Germinal center (tissue), 1 donor: ENCODE measurements at places on chromosomes 4 and X.
A peak's percentile ranks its signal among the peaks of the same experiment; 100 is the strongest.

DNA sequence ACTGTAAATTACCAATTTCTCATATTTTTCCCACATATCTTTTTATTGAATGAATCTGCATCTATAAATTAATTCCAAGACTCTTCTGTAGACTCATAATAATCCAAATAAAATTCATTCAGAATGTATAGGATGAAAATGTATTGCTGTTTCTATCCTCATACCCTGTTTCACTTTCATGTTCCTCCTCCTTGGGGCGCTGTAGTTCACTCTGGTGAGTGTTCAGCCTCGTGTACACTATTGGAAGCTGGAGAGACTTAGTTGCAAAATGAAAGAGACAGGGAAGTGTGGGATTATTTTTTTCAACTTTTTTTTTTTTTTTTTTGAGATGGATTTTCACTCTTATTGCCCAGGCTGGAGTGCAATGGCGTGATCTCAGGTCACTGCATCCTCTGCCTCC is 296.1 kb downstream of the TLL1 start:
- no peak for DNase-seq

- DNase-seq = no peak
Measured at GRCh38 chr4:140180577-140180976, 26.6 kb upstream of the MAML3 start.

DNA sequence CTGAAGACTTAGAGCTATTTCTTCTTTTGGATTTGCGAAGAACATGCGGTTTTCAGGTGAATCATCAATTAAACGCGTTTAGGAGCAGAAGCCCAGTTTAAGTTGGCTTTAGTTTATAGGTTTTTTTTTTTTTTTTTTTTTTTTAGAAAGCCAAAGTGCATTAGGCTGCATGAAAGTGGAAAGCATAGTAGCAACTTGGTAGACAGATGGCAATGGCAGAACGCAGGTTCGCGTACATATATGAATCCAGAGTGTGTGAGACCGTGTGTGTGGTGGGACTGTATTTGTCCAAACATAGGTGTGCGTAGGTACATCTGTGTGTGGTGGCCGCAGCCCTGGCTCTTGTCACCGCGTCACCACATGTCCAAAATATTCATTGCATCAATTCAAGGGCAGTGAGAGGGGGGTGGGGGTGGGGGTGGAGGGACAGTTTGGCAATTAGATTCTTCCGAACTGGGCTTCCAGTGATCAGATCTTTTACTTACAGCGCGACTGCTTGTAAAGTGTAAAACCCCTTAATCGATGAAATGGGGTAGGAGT is 901 bp downstream of the JADE1 start:
- DNase-seq = peak; percentile 32

DNA sequence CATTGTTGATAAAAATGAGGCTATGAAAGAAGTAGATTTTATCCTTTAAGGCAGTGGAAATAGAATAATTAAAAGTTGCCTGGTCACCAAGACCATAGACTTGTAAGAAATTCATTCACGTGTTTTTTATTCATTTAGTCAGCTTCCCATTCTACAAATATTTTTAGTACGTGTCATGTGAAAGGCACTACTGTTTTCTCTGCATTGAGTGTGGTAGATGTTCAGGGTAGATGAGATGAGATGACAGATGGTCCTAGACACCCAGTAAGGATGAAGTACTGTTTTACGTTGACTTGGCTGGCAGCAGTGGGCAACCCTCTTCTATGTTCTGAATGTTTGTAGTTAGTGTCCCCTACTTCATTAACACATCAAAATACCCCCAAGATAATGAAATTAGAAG is 228.1 kb downstream of the ARHGAP24 start:
- DNase-seq = no peak

DNA sequence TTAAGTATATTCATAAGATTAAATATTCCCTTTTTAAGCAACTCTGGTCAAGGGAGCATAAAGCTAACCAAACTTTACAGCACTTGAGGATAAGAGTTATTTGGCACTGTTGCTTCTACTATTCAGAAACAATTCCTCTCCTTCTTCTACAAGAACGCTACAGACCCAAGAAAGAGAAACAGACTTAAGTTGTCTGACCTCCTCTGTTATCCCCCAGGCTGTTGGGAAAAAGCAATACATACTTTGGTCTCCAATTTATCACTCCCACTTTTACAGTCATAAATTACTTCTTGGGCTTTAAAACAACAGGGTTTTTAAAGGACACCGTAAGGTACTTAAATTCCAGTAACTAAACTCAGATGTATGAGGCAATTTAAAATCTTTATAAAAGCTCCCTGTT is 147.4 kb downstream of the COL25A1 start:
- no peak for DNase-seq

- no peak for DNase-seq
Measured at GRCh38 chrX:87900320-87900908, 382.8 kb downstream of the KLHL4 start.

DNA sequence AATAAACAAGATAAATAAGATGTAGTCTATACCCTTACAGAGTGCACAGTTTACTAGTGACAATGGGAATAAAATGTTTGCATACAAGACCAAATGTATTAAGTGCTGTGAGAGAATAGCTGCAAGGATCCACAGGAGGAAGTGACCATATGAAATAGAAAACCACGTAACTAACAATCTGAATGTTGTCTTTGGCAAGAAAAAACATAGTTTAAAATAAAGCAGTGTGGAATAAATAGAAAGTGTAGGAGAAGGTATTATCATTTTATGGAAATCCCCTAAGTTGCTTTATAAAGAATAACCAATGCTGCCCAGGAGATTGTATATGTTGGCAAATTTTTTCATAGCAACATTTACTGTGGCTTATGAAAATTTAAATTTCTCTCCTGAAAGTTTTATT is 116.1 kb downstream of the PCDH7 start:
- no peak for DNase-seq

DNA sequence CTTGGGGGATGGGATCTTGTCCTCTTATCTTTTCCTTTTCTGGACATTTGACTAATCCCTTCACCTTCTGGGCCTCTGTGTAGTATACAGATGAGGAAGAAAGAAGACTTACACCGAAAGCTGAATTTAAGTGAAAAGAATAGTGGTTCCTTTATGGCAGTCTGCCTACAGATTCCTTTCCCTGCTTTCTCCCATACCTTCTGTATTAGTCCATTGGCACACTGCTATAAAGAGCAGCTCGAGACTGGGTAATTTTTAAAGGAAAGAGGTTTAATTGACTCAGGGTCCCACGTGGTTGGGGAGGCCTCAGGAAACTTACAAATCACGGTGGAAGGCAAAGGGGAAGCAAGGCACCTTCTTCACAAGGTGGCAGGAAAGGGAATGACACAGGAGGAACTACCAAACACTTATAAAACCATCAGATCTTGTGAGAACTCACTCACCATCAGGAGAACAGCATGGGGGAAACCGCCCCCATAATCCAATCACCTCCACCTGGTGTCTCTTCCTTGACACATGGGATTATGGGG is 34.0 kb upstream of the CD38 start:
- no peak for DNase-seq

- no peak for DNase-seq
Measured at GRCh38 chrX:152927858-152928760, 30.2 kb downstream of the ZNF185 start.

DNA sequence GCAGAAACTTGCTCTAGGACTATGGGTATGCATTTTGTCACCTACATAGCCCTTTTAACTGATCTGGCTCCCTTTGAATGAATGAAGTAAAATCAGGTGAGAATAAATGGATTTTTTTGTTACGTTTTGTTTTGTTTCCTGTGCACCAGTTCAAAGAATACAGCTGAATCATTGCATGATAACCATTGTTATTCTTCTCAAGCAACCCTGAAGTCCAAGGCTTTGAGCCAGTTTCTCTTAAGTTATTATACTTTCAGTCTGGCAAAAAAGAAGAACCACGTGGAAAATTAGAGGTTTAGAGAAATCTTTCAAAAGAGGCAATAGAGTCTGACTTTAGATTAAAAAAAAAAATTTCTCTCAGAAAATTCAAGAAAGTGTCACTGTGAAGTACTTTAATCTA is 398.6 kb upstream of the TECRL start:
- DNase-seq = no peak
